ENCODE measurements at places on chromosomes 4 and X.

- no peak for DNase-seq
Observed at GRCh38 chr4:90445380-90445779, 318.2 kb downstream of the CCSER1 start.

GRCh38 chr4:182818926-182819730, 98.1 kb downstream of the DCTD start:
- DNase-seq: no peak

DNA sequence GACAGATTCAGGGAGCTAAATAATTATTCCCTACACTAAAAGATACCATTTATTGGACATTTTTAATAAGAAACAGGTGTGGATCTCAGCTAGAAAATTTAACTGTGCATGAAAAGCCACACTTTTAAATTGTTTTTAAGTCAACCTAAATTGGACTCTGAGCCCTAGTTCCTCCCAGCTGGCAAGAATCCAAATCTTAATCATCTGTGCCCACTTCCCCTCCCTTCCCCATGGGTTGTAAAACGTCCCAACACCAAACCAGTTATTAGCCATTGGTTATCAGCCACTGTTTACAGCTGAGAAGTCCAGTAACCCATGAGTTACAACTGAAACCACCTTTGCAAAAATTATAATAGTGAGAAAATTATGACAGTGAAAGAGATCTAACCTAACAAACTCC, 125.6 kb upstream of the S100G start:
- no peak for DNase-seq

- no peak for DNase-seq
Observed at GRCh38 chr4:3269991-3270611, 21.1 kb downstream of the MSANTD1 start.

- DNase-seq: no peak
Observed at GRCh38 chrX:16882169-16882568, 12.0 kb upstream of the RBBP7 start.
